ENCODE measurements at places on chromosomes 1 and 21.

- no peak for DNase-seq
Measured at GRCh38 chr1:24415910-24416665, 486 bp downstream of the NIPAL3 start.

- DNase-seq, result no peak
Measured at GRCh38 chr1:116580446-116581322, 9.9 kb upstream of the CD58 start.

DNA sequence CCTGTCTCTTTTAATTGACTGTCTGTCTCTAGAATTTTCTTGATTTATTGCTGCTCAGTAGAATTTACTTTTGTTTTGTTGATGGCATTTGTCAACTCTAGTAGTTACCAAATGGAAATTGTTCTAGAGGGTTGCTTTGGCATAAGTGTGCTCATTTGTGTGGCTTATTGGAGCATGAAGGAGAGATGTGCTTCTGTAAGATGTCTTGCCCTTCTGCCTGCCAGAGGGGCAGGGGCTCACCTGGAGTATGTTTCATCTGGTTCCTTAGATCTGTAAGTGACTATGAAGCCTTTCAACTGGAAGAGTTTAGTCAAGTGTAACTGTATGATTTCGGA lies 345.5 kb downstream of the DISC1 start:
- DNase-seq, result no peak

- DNase-seq, result no peak
Measured at GRCh38 chr21:35057428-35057827, 8.3 kb upstream of the RUNX1 start.

- DNase-seq, result no peak
Measured at GRCh38 chr1:22488319-22488718, 36.7 kb downstream of the ZBTB40 start.

DNA sequence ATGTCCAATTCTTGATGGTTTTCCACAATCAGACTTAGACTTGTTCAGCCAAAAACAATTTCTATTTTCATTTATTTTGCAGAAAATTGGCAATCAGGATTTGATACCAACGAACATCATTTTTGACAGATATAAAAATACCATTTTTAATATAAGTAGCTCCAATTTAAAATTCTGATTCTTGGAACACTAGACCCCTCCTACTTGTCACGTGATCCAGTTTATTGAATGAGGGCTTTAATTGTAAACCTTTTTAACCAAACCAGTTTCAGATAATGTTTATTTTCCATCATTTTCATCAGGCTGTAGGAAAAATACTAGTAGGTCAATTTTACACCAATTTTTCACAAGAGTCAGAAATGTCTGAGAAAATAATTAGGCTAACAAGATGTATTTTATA lies 607.2 kb upstream of the RGS18 start:
- DNase-seq, result no peak

GRCh38 chr1:86648255-86648654 lies 56.1 kb upstream of the SH3GLB1 start:
- no peak for DNase-seq

GRCh38 chr1:222769181-222769580 lies 32.2 kb downstream of the FAM177B start:
- DNase-seq, result no peak

DNA sequence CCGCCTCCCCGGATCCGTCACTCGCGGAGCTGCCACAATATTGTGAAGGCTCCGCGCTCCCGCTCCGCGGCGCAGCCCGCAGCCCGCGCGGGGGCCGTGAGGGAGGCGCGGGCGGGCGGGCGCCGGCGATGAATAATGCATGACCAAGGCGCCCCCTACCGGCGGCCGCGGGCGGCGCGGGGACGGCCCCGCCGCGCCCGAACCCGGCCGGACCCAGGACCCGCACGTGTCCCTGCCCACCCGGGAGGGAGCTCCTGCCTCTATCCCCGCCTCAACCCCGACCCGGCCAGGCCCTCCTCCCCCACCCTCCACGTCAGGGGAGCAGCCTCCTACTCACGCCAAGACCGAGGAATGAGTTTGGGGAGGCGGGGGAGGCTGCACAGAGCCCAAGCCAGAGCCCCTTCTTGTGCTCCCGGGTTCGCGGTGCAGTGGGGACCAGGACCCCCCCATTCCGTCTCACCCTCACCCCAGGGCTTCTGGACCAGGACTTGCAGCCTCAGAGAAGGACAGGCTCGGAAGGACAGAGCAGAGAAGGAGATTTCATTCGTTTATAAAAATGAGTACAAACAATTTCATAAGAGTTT lies 70.8 kb upstream of the CASZ1 start:
- DNase-seq, result peak; percentile 61

GRCh38 chr1:47235806-47236205 lies 3.8 kb upstream of the TAL1 start:
- DNase-seq, result no peak

GRCh38 chr1:26827663-26828062 lies 1.2 kb downstream of the ZDHHC18 start:
- DNase-seq, result no peak

GRCh38 chr1:163048869-163049268 lies 20.3 kb upstream of the RGS4 start:
- no peak for DNase-seq

- no peak for DNase-seq
Measured at GRCh38 chr1:99677416-99677815, 31.5 kb downstream of the PALMD start.

GRCh38 chr1:1432274-1432950 lies 3.1 kb upstream of the VWA1 start:
- DNase-seq, result no peak

DNA sequence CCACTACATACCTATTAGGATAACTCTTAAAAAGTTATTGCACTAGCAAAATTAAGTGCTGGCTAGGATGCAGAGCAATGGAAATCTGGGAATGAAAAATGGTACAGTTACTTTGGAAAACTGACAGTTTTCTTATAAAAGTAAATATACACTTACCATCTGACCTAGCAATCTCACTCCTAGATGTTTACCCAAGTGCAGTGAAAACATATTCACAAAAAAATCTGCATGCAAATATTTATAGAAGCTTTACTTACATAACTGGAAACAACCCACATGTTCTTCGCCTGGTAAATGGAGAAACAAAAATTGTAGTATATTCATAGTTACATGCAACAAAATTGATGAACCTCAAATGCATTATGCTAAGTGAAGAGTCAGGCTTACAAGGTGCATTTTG lies 12.9 kb upstream of the FLG2 start:
- DNase-seq, result no peak

DNA sequence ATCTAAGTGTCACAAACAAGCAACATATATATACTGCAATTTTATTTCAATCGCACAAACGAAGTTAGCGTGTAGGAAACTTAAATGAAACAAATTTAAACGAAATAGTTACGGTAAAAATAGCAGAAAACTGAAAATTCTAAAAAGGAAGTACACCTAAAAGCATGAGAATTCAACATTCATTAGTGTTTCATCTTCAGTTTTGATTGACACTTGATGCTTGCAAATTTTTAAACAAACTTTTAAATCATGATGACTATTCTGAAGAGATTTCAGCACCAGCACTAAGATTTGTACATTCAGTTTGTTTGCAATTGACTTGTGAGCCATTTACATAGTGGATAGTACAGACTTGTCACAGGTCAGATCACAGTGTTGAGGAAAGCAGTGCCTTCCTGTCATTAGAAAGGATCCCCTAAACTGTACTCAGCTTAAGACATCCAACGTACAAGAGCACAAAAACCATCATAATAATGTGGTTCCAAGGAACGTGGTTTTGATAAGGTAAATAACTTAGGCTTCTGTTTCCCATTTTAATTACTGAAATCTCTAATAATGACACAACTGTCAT lies 67.0 kb upstream of the LBR start:
- no peak for DNase-seq

- no peak for DNase-seq
Measured at GRCh38 chr1:62800825-62801306, 16.9 kb downstream of the ATG4C start.

- no peak for DNase-seq
Measured at GRCh38 chr1:182556279-182556678, 32.8 kb downstream of the RNASEL start.

DNA sequence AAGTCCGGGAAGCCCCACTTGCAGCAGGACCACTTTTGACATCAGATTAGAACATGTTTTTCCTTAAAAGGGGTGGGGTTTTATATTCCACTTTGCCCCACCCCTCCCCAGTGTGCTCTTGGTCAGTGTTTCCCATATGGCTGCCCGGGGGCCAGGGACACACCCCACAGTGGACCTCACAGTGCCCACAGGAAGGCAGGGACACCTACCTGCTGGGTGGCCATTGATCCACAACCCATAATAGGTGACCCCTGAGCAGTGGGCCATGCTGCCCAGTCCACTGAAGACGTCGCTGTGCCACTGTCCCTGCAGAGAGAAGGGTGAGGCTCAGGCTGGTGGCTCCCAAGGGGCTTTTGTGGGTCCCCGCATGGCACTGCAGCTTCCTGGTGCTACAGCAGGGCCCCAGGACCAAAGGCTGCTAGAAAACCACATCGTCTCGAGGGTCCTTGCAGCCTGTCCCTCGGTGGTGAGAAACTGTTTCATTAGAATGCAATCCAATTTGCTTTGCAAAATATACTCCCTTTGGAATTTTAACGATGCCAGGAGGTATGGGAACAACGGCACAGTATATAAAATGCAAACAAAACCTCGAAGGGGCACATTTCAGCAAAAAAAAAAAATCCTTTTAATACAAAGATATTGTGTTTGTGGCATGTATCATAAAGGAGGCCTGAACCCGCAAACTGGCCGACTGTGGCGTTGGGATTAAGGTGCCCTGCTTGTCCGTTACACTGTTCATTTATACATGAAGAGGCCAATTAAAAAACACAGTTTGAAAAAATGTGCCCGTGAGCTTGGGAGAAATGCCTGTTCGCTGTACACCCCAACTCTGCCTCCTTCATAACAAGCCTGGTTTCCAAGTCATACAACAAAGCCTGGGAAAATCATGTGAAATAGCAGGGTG lies 16.9 kb downstream of the MORN1 start:
- no peak for DNase-seq

- no peak for DNase-seq
Measured at GRCh38 chr1:55749975-55750627, 534.9 kb upstream of the USP24 start.

DNA sequence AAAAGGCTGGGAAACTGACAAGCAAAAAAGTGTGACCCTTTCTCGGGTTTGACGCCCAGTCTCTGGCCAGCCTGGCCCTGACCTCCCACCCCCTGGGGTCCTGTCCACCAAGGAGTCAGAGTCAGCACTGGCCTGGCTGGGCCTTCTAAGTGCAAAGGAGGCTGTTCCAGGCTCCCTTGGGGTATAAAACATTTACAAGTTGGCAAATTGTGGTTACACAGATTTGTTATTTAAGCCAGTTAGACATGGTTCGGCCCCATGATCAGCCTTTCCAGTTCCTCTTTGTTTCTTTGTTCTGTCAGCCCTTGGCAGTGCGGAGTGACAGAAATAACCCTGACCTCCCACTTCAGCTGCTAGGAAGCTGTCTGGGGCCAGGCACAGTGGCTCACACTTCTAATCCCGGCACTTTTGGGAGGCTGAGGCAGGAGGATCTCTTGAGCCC lies 161.6 kb upstream of the RAB4A start:
- no peak for DNase-seq

DNA sequence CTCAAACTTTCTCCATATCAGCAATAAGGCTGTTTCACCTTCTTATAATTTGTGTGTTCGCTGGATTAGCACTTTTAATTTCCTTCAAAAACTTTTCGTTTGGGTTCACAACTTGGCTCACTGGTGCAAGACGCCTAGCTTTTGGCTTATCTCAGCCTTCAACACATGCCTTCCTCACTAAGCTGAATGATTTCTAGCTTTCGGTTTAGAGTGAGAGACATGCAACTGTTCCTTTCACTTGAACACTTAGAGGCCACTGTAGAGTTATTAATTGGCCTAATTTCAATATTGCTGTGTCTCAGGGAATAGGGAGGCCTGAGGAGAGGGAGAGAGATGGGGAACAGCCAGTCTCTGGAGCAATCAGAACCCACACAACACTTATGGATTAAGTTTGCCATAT lies 41.2 kb upstream of the IFNLR1 start:
- no peak for DNase-seq

DNA sequence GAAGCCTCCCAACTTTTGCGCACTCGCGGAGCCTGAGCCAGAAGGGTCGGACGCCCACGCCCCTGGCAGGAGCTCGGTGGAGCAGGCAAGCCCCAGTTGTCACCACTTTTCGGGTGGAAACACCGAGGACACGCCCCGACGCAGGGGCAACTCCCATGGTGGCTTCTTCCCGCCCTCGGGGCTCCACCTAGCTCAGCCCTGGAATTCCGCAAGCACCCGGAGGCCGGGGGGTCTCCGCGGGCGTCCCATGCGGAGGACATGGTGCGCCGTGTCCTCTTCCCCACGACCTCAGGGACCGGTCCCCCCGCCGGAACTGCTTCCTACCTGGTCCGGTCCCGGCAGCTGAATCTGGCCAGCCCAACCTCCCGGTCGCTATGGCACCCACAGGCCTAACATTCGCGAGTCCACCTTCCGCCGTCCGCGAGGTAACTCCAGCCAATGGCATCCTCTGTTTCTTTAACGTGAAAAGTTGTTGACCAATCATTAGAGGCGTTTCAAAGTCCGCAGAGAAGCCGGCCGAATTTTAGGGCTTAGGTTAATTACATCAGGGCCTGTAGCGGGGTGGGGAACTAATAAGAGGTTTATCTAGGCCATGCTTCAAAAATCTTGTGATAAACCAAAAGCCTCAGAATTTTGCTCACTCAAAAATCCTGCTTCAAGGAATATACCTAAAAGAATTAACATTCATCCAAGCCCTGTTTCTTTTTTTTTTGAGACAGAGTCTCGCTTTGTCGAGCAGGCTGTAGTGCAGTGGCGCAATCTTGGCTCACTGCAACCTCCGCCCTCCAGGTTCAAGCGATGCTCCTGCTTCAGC lies at the start of gene STPG1:
TSS of gene STPG1 (minus strand) at position 433 of the 814 bp plus-strand sequence. CDS start 12,394 bp downstream, outside the sequence.
- DNase-seq, result peak; percentile 81

GRCh38 chr1:164746632-164747031 lies 187.6 kb downstream of the PBX1 start:
- DNase-seq, result no peak

DNA sequence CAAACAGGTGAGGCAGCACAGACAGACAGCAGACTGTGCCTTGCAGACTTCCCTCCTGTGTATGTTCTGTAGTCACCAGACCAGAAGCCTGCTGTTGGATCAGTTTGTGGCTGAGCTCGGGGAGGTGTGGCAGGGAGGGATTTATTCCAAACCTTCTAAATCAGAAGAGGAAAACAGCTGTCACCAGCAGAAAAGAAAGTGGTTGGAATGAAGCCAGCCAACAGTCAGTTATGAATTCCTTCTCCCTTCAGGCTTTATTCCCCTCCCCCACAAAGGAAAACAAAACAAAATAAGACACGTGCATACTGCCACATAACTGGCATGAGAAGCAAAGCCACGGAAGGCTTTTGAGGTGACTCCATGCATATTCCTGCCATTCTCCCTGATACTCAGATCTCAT lies 19.0 kb upstream of the PIGV start:
- no peak for DNase-seq

- DNase-seq, result no peak
Measured at GRCh38 chr1:92356956-92357355, 58.1 kb downstream of the RPAP2 start.

GRCh38 chr21:24861471-24861870 lies 745.8 kb downstream of the MRPL39 start:
- no peak for DNase-seq

DNA sequence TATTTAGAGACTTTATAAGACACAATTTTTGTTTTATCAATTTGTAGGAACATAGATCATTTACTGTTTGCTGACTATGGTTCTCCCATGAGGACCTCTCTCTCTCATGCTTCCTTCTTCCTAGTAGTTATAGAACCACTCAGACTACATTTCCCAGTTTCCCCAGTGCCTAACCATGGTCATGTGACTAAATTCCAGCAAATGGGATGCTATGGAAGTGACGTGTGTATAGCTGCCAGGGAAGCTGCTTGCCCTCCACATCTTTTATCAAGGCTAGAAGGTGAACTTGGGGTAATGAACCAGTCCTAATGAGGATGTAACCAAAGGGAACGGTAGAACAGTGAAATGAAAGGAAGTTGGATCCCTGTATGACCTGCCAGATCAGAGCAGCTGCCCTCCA lies 184.0 kb downstream of the MIS18A start:
- DNase-seq, result no peak
